ENCODE measurements at places on chromosomes 3 and 15.

DNA sequence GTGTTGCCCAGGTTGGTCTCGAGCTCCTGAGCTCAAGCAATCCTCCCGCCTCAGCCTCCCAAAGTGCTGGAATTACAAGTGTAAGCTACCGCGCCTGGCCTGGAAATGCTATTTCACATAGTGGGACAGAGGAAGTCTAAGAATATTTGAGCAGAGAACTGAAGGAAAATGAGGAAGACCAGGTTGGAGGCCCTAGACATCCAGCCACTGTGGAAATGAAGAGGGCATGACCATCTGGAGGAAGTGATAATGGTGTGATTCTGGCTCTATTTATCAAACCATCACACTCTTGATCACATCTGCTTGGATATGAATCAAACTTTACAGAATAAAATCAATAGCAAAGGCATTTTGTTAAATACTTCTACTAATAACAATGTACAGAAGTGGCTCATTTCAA is 65.9 kb upstream of the ARHGEF3 start:
- no peak for DNase-seq

- DNase-seq = peak; percentile 63
These were observed 35.9 kb downstream of the SAXO2 start for GRCh38 chr15:82298520-82298919.

GRCh38 chr3:119098619-119099222 is 47.2 kb upstream of the TEX55 start:
- DNase-seq = peak; percentile 62

DNA sequence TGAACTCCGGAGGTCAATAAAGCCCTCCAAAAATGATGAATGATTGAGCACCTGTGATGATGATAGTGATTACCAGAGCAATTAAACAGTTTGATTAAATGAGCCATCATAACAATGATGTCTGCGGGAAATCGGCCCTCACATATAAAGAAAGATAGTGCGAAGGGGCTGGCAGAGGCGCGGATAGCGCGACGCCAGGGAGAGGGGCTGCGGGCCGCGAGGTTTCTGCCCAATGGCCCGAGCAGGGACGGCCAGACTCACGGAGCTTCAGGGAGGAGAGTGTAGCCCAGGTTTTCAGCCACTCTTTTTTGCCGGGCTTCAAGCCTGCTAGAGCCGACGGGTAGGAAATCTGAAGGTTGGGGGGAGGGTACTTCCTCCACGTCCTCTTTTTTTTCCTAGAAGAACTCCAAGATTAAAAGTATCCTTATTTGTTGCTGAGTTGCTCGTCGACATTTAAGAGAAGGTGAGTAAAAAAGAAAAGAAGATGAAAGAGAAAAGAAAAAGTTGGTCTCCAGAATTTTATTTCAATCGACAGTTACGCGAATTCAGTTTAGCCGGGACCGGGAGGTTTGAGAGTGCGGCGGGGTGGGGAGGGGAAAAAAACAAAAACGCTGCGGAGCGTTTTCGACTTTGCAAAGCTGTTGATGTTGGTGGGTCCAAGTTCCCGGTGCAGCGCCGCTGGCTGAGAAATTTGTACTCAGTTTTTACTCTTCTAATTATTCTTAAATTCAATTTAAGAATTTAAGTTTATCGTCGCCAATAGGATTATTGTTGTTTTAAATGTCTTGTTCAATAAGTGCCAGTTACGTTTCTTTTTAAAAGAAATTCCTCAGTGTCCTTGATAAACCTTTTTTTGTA is 2.2 kb upstream of the MEIS2 start:
- DNase-seq = no peak

- DNase-seq = no peak
These were observed 22.0 kb downstream of the AADAC start for GRCh38 chr3:151835751-151836525.

- no peak for DNase-seq
These were observed 16.3 kb downstream of the GXYLT2 start for GRCh38 chr3:72904163-72904562.

GRCh38 chr3:183449791-183450190 is 21.4 kb upstream of the MCF2L2 start:
- no peak for DNase-seq

DNA sequence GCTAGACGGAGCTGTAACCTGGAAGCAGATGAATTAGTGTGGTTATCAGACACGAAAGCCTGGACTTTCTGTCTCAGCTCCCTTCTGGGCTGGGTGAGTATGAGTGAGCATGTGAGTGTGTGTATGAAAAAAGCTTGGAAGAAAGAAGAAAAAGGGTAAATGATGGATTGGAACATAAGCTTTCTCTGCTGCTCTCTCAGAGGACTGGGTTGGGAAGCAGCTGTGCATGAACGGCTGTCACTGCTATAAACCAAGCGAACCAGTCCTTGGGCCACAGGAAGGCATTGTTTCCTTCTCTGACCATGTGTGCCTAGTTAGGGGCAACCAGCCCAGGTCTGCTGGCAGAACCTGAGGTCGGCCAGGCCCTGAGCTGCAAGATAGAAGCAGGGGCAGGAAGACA is 37.0 kb downstream of the UMPS start:
- DNase-seq = no peak

DNA sequence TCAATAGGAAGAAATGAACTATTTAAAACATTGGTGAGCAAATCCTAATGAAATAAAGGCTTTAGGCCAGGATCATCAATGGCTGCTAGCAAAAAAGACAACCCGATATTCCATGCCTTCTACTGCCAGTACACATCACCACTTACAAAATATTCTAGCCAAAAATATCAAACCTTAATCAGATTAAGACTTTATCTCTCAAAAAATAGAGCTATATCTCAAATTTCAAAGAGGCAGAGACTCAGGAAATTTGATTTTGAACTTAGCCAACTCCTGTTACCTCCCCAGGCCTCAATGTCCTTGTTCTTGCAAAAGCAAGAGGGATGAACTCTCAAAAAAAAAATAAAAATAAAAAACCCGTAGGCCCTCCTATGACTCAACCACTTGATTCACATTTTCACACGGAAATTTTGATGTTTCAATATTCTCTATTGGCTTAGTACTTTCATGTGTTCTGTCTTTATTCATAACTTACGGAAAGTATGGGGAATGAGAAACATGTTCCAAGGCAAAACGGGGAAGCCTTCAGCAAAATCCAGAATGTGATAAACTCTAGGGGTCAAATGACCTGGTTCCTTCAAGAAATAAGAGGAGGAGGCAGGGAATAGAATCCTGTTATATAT is 273.3 kb upstream of the ZPLD1 start:
- no peak for DNase-seq

- DNase-seq = peak; percentile 49
These were observed 17.1 kb downstream of the ZBED2 start for GRCh38 chr3:111577798-111578685.

GRCh38 chr3:144384241-144384979 is 412.8 kb downstream of the DIPK2A start:
- no peak for DNase-seq

GRCh38 chr15:79853492-79854328 is 43.1 kb downstream of the MTHFS start:
- DNase-seq = peak; percentile 64

DNA sequence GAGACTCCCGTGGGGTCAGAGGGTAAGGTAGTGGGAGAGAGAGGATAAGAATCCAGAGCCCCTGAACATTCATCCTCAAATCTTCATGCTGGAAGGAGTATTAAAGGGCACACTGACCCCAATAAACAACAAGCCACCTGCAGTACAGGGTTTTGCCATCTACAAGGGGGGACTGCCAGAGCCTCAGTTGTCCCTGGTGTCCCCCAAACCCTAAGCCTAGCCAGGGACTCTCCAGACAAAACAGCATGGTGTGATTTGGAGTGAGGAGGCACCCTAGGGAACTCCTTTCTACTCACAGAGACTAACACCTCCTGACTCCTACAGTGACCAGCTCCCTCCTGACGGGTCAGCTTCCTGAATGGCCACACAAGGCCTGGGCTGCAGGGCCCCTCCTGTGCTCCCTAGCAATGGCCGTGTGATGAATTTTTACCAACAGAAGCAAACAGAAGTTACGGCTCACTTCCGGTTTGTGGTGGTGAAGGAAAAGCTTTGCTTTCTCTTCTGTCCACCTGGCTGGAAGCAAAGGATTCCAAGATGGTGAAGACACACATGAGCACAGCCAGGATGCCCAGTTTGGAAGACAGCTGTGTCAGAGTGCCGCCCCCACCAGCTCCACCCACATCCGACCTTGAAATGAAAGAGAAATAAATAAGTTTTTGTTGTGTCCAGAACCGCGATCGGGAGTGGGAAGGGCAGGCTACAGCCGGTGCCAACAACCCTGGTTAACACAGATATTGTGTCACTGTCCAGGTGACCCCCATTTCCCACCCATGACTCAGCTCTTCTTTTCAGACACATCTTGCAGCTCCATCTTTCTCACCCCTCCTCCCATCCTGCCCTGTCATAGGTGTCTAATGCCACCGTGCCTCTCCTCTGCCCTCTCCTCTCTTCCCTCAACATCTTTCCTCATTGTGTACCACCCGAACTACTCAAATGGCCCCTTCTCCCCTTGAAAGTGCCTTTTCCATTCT is 69.6 kb upstream of the ATP13A3 start:
- DNase-seq = peak; percentile 16

GRCh38 chr15:67854358-67854757 is 14.5 kb upstream of the RNU6-1 start:
- DNase-seq = no peak

DNA sequence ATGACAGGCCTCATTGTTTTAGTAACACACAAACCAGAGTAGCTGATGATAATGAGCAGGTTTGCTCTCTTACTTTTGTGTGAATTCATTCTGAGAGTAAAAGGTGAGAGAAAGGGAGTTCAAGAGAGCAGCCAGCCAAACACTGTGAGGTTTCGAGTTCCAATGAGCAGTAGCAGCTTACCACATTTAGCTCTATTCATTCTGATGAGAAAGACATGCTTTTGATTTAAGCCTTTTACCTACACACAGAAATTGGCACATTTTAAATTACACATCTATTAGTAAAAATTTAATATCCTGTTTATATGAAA is 28.0 kb downstream of the GLDN start:
- no peak for DNase-seq

DNA sequence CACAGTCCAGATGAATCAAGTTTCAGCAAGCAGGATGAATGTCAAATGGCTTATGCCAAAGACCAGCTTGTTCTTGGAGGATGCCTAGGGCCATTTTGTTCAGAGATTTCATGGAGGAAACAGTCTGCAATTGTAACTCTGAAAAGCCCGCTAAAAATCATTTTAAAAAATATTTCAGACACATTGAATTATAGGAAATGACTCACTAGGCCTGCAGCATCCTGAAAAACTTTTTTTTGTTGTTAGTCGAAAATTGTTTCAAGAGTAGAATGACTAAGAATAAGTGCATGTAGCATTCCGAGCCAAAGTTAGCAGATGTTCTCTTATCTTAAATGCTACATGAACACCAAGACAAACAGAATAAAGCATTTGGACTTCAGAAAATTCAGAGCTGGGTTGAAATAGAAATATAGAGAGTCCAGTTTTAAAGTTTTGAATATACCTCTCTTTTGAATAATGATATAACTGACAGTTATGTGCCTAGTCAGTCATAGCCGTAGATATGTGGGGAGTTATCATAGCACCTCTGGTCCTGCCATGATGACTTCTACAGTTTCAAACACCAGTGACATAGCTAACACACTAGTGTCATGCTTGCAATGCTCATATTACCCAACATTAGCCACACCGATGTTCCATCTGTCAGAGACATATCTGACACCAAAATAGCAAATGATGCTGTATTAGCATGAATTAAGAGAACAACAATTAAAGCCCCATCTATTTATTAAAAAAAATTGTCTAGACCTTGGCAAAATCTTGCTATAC is 1462.8 kb upstream of the GBE1 start:
- no peak for DNase-seq

GRCh38 chr3:129312671-129313414 is 34.2 kb downstream of the HMCES start:
- no peak for DNase-seq

- no peak for DNase-seq
These were observed 399.3 kb downstream of the NLGN1 start for GRCh38 chr3:173796890-173797289.

DNA sequence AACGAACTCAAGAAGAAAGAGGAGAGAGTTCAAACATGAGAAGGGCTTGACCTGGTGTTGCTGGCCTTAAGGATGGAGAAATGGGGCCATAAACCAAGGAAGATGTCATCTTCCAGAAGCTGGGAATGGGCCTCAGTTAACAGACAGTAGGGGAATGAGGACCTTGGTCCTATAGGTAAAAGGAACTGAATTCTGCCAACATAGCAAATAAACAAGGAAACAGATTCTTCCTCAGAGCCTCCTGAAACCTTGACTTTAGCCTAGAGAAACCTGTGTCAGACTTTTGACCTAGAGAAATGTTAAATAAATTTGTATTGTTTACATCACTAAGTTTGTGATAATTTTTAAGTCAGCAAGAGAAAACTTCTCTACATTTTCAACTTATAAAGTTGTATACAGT is 336.8 kb downstream of the PLCL2 start:
- DNase-seq = no peak

GRCh38 chr3:43779850-43780249 is 89.1 kb downstream of the ABHD5 start:
- DNase-seq = no peak

GRCh38 chr3:87260270-87260669 is 16.1 kb downstream of the POU1F1 start:
- DNase-seq = peak; percentile 35

DNA sequence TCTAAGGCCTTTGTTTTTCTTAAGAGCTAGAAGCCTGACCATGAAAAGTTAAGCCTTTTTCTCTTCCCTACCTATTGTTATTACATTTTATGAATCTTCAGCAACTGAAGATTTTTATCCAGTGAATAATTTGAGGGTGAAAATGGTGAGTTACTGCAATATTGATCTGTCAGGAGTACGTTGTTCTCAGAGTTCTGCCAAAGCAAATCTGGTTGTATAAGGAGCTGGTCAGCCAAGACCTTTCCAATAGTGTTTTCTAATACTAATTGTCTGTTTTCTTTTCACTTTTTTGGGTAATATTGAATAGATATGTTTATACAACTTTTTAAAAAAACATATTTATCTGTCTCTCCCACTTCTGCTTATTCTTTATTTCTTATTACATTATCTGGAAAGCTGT is 15.0 kb downstream of the SPTSSB start:
- no peak for DNase-seq

DNA sequence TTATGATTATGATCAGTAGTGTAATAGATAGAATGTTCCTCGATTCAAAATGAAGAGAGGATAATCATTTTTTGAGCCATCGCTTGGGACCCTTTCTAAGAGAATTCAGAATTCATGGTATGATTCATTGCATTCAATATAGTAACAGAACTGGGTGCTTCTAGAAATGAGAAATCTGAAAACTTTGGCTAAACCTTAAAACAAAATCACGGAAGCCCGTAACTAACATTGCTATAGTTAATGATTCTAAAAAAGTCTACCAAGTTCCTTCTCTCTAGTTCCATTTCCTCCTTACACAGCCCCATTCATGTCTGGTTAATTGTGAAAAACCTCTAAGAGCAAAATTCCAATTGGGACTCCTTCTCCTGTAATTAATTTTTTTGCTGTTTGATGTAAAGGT is 217.1 kb downstream of the GBE1 start:
- no peak for DNase-seq

- no peak for DNase-seq
These were observed 67.5 kb upstream of the LRRFIP2 start for GRCh38 chr3:37241880-37242279.

- DNase-seq = peak; percentile 23
These were observed 754 bp downstream of the B3GNT5 start for GRCh38 chr3:183253528-183254486.

Measured in CD4-positive, alpha-beta T cell treated with Interleukin-17A for 1 hour (primary cell).